ENCODE measurements at places on chromosomes 7 and 10.

- DNase-seq, result no peak
These were observed 229.7 kb downstream of the CACNB2 start for GRCh38 chr10:18369859-18370473.

DNA sequence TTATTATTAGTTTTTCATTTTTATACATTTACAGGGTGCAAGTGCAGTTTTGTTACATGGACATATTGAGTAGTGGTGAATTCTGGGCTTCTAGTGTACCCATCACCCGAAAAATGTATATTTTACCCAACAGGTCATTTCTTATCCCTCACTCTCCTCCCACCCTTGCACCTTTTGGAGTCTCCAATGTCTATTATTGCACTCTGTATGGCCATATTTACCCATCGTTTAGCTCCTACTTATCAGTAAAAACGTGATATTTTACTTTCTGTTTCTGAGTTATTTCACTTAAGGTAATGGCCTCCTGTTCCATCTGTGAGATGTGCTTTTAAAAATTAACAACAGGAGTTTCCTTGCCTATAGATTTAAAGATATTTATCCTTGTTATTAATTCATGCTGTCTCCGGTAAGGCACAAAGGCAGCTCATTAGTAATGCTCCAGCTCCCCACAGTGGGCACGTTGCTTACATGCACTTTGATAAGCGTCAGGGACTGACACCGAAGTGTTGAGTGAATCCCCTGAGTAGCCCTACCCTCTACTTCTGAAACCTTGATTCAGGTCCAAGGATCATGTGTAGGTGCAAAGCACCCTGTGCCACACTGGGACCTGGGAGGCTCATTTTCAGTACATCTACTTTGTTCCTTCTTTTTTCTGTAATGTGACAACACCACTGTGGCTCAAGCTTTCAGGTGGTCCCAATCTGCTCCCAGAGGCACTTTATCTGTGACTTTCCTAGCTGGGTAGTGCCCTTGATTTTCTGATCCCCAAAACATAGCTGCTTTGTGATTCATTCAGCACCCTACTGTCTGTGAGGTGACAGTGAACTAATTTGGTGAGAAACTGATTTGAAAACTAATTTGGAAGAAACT is 27.3 kb downstream of the HYAL4 start:
- DNase-seq, result peak; percentile 9

GRCh38 chr10:3407208-3407607 is 234.6 kb upstream of the PITRM1 start:
- no peak for DNase-seq

DNA sequence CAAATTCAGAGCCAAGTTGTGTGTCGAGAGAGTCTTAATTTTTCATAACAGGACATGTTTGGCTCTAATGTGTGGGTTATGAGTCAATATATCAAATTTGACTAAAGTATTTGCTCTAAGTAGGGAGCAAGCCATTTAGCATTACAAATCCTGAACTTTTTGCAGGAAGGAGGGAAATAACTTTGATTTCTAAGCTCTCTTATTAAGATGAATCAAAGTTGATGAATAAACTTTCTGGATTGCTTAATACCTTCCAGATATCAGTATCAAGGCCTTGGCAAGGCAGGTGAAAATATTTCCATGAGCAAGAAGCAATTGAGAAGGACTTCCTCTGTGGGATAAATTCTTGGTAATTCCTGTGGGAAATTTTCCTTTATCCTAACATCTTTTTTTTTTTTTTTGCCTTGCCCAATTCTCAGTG is 258.8 kb downstream of the AHR start:
- DNase-seq, result no peak

DNA sequence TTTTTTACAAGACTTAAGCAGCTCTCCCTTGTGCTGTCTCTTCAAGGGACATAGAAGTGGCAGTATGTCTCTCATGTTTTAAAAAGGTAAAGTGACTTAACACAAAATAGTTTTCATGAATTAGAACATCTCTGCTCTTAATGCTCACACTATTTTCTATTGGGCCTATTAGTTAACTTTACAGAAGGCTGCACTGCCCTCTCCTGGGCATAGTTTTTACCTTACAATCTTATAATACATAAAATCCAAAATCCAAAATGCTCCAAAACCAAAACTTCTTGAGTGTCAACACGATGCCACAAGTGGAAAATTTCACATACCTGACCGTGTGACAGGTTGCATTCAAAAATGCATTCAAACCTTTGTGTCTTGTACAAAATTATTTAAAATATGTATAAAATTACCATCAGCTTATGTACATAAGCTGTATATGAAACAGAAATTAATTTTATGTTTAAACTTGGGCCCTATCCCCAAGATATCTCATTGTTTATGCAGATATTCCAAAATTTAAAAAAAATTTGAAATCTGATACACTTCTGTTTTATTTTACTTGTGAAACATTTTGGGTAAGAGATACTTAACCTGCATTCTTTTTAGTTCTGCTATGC is 25.8 kb downstream of the TES start:
- peak; percentile 57 for DNase-seq

DNA sequence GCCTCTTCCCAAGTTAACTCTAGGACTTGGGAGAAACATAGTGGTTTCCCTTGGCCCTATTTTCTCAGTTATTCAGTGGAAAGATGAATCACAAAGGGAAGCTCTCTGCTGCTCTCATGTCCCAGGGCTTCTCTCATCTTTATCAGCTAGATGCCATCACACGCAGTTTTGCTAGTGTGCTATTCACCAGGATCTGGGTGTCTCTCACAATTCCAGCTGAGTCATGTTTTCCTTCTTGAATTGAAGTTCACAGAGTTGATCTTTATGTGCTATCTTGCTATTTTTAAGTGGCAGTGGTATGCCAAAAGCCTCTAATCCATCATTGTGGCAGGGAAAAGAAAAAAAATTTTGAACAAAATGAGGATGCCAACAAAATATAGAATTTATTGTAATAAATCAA is 101.3 kb downstream of the TWIST1 start:
- DNase-seq, result no peak

DNA sequence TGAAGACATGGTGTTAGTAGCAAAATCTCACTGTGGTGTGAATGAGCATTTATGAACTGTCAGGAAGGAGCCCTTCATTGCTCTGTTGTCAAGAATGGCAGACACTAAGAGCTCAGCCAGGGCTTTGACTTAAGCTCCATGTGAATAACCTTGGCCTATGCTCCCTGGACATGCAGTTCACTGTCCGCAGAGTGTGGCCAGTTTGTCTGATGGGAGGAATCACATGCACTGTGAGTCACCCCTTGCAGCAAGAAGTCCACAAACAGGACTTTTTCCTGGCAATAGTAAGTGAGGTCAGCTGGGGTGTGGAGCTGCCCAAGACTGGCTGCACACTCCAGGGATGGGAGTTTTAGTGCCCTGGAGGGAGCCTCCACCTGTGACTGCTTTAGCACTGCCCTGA is 49.5 kb downstream of the ZNF37A start:
- no peak for DNase-seq

- DNase-seq, result no peak
These were observed 39.5 kb downstream of the AGK start for GRCh38 chr7:141590666-141591065.

DNA sequence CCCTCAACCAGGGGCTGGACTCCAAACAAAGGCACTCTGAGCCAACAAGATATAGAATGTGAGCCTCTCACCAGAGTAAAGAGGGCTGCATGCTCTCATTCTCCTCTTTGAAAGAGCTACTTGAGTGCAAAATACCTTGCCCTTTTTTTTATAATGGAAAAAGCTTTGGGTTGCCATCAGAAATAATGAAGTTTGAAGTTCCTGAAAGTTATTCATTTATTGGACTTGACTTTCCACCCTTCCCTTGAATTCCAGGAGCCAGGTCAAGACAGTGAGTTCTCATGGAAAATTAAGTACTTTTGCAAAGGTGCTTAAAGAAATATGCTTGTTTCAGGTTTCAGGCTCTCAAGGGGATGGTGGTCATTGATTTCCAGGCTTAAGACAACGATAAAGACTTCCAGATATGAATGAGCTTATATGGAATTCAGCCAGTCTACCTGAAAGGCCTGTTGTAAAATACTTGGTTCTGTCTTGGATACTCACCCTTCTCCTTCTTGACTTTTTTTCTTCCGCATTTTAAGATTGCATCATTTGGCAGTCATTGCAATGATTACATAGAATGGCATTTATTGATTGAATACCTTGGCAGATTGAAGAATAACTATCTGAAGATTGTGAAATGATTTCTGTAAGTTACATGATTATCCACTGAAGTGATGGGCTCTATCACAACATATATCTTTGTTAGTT is 696.4 kb downstream of the INHBA start:
- DNase-seq, result no peak

DNA sequence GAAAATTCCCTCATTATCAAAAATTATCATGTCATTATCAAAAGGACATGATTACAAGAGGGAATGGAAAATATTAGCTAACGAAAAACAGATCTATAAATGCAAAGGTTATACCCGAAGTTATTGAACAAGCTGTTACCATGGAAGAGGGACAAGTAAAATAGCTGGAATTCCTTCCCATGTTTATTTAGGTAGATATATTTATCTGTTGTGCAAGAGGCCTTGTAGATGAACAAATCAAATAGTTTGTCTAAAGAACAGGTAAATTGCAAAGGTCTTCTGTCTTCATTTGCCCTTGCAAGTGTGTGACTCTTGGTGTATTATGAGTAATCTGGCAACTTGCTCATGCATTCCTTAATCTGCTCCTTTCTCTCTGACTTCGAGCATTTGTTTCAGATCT is 1170.9 kb downstream of the SORCS1 start:
- no peak for DNase-seq

DNA sequence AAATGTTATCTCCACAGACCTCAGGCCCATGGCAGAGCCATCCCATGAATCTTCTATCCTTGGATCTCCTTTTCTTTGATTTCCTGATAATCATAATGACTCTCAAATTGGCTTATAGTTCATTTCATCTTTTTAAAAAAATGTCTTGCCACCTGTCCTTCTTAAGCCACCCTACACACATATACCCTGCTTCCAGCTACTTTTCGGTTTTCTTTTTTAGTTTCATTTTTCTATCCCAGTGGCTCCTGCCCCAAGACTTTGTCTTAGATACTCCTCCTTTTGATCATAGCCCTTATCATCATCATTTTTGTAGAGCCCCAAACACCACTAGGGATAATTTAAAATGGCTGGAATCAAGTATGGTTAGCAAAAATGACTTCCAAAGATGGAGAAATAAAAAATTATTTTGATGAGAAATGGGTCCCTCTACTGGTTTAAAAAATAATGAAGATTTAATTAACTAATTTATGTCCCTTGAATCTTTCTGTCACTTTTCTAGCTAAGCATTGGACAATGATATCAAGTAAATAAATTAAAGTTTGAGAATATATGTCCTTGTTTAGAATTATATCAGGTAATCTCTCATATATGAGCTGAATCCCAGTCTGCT is 277.3 kb upstream of the SEMA3D start:
- DNase-seq, result no peak

DNA sequence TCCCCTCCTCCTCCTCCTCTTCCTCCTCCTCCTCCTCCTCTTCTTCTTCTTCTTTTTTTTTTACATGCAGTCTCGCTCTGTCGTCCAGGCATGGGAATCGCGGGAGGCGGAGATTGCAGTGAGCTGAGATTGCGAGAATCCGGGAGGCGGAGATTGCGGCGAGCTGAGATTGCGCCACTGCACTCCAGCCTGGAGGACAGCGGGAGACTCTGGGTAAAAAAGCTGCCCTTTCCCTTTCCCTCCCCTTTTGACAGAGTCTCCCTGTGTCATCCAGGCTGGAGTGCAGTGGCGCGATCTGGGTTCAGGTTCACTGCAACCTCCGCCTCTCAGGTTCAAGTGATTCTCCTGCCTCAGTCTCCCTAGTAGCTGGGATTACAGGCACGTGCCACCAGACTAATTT is 168.1 kb upstream of the MALRD1 start:
- DNase-seq, result no peak

- no peak for DNase-seq
These were observed 9.4 kb upstream of the GTPBP10 start for GRCh38 chr7:90337106-90337505.

DNA sequence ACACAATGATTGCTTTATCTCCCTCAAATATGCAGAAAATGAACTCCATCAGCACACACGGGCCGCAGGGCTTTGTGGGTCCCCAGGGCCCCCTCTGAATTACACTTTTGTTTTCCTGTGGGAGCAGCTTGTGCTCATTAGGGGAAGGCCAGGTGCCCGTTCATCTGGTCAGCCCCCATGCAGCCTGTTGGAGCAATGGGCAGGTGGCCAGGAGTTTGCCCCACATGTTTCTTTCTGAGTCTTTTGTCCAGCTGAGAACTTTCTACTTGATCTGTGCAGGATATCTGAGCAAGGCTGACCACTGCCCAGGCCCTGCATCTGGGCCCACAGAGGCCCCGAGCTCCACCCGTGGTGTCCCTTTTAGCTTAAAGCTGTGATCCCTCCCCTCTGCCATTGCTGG is 105.3 kb upstream of the FAM20C start:
- DNase-seq, result no peak

DNA sequence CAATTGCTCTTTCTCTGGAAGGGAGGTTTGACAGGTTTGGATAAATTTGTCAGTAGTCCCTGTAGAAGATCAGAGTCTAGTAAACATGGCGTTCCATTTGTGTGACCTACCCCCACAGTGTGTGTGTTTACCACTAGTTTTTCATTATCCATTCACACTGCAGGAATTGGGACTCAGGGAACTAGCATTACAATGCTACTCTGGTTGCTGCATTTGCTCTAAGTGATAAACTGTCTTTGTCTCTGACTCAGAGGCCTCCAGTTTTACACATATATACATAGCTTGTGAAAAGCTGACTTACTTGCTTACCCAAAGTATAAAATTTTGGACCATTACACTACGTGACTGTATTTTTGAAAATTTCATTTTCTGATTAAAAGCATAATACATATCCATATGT is 1604.0 kb downstream of the REEP3 start:
- DNase-seq, result no peak

DNA sequence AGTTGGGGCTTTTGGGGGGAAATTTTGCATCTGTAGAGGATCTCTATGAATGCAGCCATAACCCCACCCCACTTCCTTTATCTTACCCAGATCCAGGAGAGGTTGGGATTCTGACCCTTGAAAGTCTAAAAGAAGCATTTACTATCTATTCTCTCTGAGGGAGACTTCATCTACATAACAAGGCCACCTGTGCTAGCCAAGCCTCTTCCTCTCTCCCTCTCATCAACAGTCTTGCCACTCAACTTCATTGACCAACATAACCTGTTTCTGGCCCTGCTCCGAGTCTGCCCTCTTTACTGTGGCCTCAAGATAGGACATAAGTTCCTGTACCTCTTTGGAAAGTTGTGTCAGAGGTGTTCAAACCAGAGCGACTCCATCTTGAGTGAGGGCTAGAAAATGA is 19.4 kb downstream of the TUBAL3 start:
- DNase-seq, result no peak

DNA sequence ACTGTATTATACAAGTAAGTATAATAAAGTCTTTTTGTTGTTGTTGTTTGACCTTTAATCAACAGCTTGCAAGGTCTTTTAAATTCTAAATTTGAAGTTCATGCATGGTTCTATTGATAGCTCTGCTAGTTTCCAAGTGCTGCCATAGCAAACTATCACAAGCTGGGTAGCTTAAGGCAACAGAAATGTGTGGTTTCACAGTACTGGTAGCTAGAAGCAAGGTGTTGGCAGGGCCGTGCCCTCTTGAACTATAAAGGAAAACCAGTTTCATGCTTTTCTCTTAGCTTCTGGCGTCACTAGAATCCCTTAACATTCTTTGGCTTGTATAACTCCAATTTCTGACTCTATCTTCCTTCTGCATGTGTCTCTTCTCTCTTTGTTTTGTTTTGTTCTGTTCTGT is 1021.9 kb upstream of the AUTS2 start:
- DNase-seq, result no peak
